ENCODE measurements at places on chromosomes 1 and 21.

- no peak overlapping the region for H3K4me3 ChIP-seq
- no peaks in the 10 kb centered on the region for H3K36me3 ChIP-seq
- ATAC-seq: no peak
- H3K27ac ChIP-seq: no peak overlapping the region
Observed at GRCh38 chr1:56173736-56174135, 405.6 kb downstream of the PLPP3 start.

GRCh38 chr1:230061801-230062200 lies 5.2 kb upstream of the GALNT2 start:
- no peak overlapping the region for H3K4me3 ChIP-seq
- no peak overlapping the region for H3K27ac ChIP-seq
- no peaks in the 10 kb centered on the region for H3K27me3 ChIP-seq
- no peaks in the 10 kb centered on the region for H3K36me3 ChIP-seq

GRCh38 chr1:117180147-117180967 lies 30.4 kb downstream of the VTCN1 start:
- no peak for ATAC-seq
- no peaks in the 10 kb centered on the region for H3K27me3 ChIP-seq
- H3K4me1 ChIP-seq: no peaks in the 10 kb centered on the region
- H3K27ac ChIP-seq: no peak overlapping the region
- no peaks in the 10 kb centered on the region for H3K36me3 ChIP-seq

DNA sequence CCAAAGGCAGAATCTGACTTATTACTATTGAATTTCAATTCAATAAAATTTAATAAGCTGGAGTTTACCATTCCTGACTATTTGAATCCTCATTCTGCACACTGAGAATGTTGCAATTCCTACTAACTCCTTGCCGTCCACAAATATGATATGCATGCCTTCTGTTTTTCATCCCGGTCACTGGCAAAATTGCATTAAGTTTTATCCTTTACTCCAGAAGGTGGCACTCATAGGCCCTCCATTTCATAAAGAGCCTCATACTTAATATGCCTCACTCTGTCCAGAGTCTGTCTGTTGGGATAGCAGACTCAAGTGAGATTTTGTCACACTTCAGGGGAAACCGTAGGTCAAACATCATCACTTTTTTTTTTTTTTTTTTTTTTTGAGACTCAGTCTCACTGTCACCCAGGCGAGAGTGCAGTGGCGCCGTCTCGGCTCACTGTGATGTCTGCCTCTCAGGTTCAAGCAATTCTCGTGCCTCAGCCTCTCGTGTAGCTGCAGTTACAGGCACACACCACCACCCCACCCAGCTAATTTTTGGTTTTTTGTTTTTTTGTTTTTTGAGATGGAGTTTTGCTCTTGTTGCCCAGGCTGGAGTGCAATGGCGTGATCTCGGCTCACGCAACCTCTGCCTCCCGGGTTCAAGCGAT lies 27.3 kb downstream of the F11R start:
- H3K4me3 ChIP-seq: no peak overlapping the region
- no peak overlapping the region for H3K27ac ChIP-seq
- no peaks in the 10 kb centered on the region for H3K27me3 ChIP-seq
- H3K4me1 ChIP-seq: no peaks in the 10 kb centered on the region

DNA sequence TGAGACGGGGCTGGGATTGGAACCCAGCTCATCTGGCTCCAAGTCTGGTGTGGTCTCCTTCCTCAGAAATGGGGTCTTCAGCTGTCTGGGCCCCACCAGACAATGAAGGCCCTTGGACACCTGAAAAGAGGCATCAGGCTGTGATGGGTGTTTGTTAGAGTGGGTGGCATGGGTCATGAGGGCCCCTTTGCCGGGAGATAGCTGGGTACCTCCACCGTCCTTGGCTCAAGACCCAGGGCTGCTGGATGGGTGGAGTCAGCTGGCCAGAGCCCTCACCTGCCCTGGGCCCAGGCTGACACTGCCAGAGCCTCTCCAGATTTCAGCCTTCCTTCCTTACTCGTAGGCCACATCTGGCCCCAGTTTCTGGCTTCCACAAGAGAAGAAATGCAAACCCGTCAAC lies 13.4 kb upstream of the TTC22 start:
- no peak for ATAC-seq
- no peaks in the 10 kb centered on the region for H3K36me3 ChIP-seq
- no peaks in the 10 kb centered on the region for H3K4me1 ChIP-seq
- H3K27me3 ChIP-seq: no peaks in the 10 kb centered on the region

GRCh38 chr21:29508301-29508700 lies 209.6 kb downstream of the BACH1 start:
- H3K27me3 ChIP-seq: no peaks in the 10 kb centered on the region
- no peaks in the 10 kb centered on the region for H3K4me1 ChIP-seq
- H3K27ac ChIP-seq: no peak overlapping the region
- no peaks in the 10 kb centered on the region for H3K36me3 ChIP-seq
- H3K4me3 ChIP-seq: no peak overlapping the region
- ATAC-seq: no peak

DNA sequence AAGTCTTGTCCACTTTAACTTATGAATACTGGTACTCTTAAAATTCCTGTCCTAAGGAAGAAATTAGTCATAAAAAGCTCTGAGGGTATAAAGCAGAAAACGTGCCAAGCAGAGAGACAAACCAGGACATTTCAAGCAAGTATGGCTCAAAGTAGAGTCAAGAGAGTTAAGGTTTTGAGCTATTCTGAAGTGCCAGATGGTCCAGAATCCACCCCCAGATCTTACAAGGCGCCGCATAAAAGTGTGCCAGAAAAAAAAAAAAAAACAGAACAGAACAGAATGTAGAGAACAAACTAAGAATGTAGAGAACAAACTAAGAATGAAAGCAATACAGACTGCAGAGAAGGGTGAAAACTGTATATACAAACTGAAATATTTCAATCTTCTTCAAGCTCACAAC lies 12.5 kb downstream of the EPS15 start:
- ATAC-seq: peak; percentile 34
- peak overlapping the region; percentile 12 for H3K27ac ChIP-seq

DNA sequence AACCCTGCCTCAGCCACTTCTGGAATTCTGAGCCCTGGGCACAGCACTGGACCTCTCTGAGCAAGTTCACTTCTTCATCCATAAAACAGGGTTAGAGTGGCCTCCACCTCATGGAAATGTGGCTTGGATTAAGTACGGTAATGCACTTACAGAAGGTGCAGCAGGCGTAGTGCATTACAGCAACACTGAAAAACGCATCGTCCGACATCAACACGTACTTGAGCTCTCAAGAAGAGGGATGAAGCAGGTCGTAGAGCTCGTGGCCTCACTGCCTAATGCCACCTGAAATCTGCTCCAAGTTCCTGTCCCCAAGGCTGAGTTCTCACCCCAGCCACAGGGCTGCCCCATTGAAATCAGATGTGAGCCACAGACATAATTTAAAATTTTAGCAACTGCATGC lies 650.1 kb downstream of the NPHP4 start:
- H3K27me3 ChIP-seq: peaks cover 33% of the 10 kb centered on the region
- H3K27ac ChIP-seq: no peak overlapping the region
- no peak overlapping the region for H3K4me3 ChIP-seq
- H3K36me3 ChIP-seq: no peaks in the 10 kb centered on the region
- no peaks in the 10 kb centered on the region for H3K4me1 ChIP-seq

DNA sequence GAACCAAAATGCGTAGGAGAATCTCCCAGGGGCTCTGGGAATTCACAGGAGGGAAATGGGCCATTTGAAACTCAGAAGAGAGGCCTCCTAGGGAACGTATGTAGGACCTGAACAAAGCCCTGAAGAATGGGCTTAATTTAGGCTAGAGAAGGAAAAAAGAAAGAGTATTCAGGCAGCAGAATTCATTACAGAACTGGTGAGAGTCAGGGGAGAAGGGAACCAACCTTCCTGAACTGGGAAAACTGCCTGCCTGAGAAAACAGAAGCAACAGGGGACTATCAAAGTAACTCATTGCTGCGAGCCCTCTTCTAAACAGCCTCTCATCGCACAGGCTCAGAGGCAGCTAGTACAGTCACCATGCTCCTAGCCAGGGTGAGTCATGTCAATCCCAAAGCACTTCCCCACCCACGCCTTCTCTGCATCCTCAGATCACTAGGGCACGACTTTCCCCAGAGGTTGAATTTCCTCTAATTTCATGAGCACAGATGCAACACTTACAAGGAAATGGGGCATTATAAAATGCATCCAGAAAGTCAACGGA lies 98.1 kb downstream of the ADSS2 start:
- no peaks in the 10 kb centered on the region for H3K27me3 ChIP-seq
- H3K4me1 ChIP-seq: no peaks in the 10 kb centered on the region
- H3K27ac ChIP-seq: peak overlapping the region; percentile 37

- no peak overlapping the region for H3K27ac ChIP-seq
- H3K4me1 ChIP-seq: no peaks in the 10 kb centered on the region
- no peak for ATAC-seq
- no peaks in the 10 kb centered on the region for H3K36me3 ChIP-seq
- H3K27me3 ChIP-seq: no peaks in the 10 kb centered on the region
Observed at GRCh38 chr1:67241200-67241746, 66.4 kb upstream of the IL12RB2 start.

- ATAC-seq: no peak
- no peak overlapping the region for H3K4me3 ChIP-seq
- H3K4me1 ChIP-seq: peaks cover 22% of the 10 kb centered on the region
- H3K27ac ChIP-seq: no peak overlapping the region
- H3K27me3 ChIP-seq: peaks cover 32% of the 10 kb centered on the region
- no peaks in the 10 kb centered on the region for H3K36me3 ChIP-seq
Observed at GRCh38 chr1:5664081-5664768, 328.0 kb downstream of the NPHP4 start.

DNA sequence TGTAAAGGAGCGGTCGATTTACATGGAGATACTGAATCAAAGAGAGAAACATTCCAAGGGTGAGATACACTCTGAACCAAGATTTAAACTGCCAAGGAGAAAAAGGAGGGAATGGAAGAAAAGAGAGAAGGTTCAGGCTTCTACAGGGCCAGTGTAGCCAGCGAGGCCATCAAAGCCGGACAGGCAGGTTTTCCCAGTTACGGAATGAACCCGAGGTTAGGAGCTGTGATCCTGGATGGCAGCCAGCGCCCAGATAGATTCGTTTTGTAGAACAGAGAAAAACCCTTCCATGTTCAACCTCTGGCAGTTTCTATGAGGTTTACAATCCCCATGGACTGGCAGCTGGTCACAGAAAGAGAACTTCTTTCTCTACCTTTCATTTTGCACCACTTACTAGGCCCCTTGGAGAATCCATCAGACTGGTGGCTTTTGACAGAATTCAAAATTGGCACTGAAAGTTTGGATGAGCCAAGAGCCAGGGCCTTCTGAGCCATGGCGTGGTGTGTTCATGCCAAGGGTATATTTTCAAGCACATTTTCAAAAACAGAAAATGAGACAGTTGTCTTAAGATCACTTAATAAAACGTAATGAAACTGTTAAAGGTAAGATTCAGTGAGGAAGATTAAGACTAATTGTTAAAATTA lies 171.5 kb downstream of the RUNX1 start:
- no peak for ATAC-seq
- no peaks in the 10 kb centered on the region for H3K36me3 ChIP-seq
- H3K4me3 ChIP-seq: no peak overlapping the region
- no peaks in the 10 kb centered on the region for H3K4me1 ChIP-seq

DNA sequence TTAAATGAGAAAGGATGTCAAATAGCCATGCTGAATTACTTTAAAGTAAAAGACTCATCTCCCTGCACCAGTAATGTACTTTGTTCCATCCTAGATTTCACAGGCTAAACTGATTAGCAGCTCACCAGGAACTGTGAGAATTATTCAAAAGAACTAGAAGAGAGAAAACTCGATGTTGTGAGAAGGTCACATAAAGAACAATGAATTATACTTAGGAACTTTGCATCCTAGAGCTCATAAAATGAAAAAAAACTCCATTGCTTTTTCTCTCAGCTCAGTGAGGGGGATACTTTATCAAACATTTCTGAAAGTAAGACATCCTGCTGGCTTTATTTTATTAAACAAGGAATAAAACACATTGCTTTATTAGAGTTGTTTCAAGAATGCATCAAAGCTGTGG lies 278.5 kb downstream of the MRPL39 start:
- H3K36me3 ChIP-seq: no peaks in the 10 kb centered on the region
- no peak overlapping the region for H3K27ac ChIP-seq
- H3K27me3 ChIP-seq: no peaks in the 10 kb centered on the region
- no peak overlapping the region for H3K4me3 ChIP-seq
- no peak for ATAC-seq

DNA sequence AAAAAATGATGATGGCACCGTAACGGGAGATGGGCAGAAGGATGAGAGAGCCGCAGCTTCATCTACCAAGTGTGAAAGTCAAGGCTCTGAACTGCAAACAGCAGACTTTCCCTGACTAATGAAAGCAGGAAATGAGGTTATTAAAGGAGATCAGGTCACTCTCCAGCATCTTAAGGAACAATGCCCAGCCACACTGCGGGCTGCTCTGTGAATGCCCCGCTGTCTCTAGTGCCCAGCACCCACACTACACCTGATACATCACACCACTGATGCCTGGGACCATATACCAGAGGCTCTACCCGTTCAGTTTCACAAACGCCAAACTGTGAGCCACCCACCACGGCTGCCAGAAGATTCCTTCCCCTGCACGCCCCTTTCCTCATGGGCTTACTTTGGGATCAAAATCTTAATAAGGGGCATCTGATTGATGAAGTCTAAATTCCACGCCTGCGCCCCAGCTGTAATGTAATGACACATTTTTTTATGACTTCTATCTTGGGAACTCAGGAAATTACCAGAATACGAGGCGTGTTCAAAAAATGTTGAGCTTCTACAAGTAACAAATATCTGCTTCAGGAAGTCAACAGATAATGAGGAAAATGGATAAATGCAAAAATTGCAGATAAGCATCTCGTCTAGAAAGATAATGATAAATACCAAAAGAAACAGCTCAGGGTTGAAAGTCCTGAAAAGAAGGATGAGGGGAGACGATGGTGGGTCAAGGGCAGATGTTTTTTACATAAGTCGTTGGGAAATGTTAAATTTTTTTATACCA lies 72.0 kb downstream of the MIS18A start:
- ATAC-seq: no peak
- H3K4me3 ChIP-seq: no peak overlapping the region
- H3K36me3 ChIP-seq: no peaks in the 10 kb centered on the region

DNA sequence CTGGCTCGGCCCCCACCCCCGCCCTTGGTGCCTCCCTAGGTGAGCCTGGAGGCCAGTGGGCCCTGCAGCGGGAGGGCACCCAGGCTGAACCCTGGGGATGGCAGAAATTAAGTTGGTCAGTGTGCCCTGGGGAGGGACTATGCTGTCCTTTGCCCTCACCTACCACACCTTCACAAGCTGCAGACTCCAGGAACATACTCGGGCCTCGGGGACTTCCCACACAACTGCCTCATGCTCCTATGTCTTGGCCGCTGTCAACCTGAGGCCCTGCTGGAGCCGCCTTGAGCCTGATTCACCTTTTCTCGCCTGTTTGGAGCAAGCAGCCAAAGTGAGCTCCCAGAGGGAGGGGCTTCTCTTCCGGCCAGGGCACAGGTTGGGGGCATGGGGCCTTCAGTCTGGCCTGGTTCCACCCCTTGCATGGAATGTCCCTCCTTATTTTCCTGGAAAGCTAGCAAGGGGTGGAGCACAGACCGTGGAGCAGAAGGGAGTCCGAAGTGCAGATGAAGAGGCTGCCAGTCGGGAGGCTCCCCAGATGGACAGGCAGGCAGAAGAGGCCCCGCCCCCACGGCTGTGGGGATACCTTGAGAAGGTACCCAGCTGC lies 24.7 kb downstream of the KNCN start:
- H3K27me3 ChIP-seq: peaks cover 51% of the 10 kb centered on the region
- H3K4me1 ChIP-seq: peaks cover 10% of the 10 kb centered on the region
- no peak overlapping the region for H3K4me3 ChIP-seq
- no peak for ATAC-seq
- H3K36me3 ChIP-seq: no peaks in the 10 kb centered on the region

- no peak overlapping the region for H3K4me3 ChIP-seq
- peak overlapping the region; percentile 47 for H3K27ac ChIP-seq
- no peaks in the 10 kb centered on the region for H3K36me3 ChIP-seq
- H3K4me1 ChIP-seq: peaks cover 21% of the 10 kb centered on the region
- peaks cover 16% of the 10 kb centered on the region for H3K27me3 ChIP-seq
Observed at GRCh38 chr1:12153181-12153785, 13.5 kb upstream of the TNFRSF1B start.

Measured in gastroesophageal sphincter (tissue), 4 donors.